A549 (cell line): ENCODE measurements at places on chromosomes 1 and 21. TPM values are rescaled to one million over a fixed set of nuclear protein-coding genes. Genes with fewer than 3 reads are reported as not detected.

GRCh38 chr1:19169642-19170041, 40.4 kb downstream of the UBR4 start:
- no peak for DNase-seq

The SPATA6 gene
- 2.1 to 2.6 TPM (median 2.3 TPM) in 3 replicates for polyA plus RNA-seq

The PRMT6 gene
- not detected in 3 replicates for polyA plus RNA-seq

GRCh38 chr1:193070942-193071341, 11.5 kb downstream of the RO60 start:
- DNase-seq = no peak
